Hematopoietic multipotent progenitor cell treated with erythropoietin and hydrocortisone succinate and interleukin-3 and kit ligand, for 15 days (in vitro differentiated cells): ENCODE measurements at places on chromosomes 2 and 18.

- no peak for DNase-seq
Measured at GRCh38 chr18:62186499-62186773, 420 bp downstream of the PIGN start.

- DNase-seq, result no peak
Measured at GRCh38 chr2:238528953-238529781, 102.4 kb downstream of the ASB1 start.

DNA sequence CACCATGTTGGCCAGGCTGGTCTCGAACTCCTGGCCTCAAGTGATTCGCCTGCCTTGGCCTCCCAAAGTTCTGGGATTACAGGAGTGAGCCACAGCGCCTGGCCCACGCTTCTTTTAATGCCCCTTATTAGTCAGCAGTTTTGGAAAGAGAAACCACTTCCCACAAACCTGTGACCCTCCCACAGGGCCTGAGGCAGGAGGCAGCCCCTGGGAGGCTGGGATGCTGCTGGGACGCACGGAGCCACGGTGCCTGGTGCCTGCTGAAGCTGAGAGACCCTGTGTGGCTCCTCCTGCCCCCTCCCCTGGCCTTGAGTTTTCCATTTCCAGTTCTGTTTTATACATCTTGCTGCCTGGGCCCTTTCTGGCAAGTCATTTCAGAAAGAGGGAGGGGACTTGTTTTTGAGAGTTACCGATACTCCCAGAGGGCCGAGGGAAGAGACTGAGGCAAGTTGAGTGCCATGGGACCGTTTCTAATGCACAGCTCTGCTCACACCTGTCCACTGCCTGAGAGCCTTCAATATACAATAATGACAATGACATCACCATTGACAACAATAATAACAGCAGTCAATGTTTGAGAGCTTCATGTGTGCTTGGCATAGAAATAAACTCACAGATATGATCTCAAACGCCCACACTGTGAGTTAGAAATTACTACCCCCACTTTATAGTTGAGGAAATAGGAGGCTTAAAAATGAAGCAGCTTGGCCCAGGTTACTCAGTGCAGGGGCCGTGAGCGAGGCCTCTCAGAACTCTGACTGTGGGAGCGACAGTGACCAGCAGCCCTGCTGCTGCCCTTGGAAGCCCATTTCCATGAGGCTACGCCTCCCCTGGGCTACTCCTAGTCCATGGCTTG, 78.1 kb upstream of the YWHAQ start:
- no peak for DNase-seq

DNA sequence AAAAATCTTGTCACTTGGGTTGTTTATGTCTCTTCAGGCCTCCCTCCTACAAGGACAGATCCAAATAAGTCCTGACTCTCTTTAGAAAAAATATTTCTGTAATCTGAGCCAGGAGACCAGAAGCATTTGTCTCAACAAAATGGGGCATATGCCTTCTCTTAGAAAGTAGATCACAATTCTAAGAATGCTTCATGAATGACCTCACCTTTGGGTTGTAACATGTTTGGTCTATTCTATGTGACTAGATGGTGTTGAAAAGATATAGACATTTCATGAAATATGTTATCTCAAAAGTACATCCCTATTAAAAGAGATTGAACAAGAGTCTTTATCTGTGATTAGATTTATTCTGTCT, 159.0 kb upstream of the SETBP1 start:
- DNase-seq, result no peak

DNA sequence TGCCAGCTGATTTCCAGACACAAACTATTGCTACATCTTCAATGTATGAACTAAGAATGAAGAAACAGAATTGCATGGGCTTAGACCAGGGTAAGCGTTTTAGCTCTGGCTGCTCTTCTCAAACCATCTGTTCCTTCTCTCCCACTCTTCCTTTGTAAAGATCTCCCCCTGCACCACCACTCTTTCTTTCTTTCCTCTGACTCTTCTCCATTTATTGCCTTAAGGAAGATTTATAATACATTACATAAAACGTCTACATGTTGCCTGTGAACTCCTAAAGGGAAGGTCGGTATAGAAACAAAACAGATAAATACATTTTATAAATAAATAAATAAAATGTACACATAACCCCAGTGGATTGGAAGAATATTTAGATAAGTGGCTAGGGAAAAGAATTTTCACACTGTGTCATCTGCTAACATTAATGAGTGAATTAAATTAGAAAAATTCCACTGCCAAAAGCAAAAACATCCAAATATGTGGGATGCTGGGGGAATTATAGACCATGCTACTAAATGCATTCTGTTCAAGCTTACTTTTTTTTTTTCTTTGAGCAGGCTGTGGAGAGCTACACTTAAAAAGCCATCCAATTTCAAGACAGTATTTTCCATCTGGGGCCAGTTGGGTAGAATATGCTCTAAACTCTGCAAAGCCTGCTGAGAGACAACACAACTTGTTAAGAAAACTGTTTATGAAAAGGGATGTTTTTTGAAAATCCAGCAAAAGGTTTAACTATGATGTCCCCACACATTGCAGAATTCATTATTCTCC, 41.5 kb downstream of the NCKAP5 start:
- DNase-seq, result no peak

- no peak for DNase-seq
Measured at GRCh38 chr2:47054868-47055267, 100.2 kb downstream of the STPG4 start.

GRCh38 chr2:107932488-107932887, 53.8 kb upstream of the SLC5A7 start:
- no peak for DNase-seq

DNA sequence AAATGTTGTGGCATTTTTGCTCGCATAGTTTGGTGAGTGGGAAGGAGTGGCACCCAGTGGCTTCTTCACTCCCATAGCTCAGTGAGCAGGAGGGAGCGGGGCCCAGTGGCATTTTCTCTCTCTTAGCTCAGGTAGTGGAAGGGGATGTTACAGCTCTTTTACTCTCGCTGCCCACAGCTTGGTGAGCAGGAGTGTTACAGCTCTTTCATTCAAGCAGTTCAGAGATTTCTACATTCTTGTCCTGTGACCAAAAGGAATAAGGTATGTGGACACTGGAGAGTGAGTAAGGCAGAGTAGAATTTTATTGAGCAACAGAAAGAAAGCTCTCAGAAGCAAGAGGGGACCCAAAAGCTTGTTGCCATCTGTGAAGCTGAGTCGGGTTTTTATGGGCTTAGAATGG, 192.4 kb downstream of the SPAG16 start:
- DNase-seq, result no peak

DNA sequence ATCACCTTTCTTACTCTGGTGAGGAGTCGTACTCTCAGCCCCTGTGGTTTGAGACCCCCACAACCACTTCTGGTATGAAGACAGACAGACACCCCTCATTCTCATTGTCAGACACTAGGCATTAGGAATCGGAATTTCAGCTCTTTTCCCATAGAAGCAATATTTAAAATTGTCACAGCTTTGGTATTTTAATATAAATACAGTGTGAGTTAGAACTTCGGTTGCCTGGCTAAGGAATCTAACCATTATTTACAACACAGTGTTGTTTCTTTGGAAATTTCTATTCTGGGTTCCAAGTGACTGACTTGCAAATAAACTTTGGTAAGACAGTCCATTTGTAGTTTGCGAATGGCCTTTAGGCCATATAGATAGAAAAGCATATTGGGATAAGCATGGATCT, 318.1 kb downstream of the PARD3B start:
- DNase-seq, result no peak

GRCh38 chr2:50831676-50832075, 200.3 kb downstream of the NRXN1 start:
- no peak for DNase-seq

- DNase-seq, result no peak
Measured at GRCh38 chr2:78940998-78941397, 84.5 kb upstream of the REG3G start.

DNA sequence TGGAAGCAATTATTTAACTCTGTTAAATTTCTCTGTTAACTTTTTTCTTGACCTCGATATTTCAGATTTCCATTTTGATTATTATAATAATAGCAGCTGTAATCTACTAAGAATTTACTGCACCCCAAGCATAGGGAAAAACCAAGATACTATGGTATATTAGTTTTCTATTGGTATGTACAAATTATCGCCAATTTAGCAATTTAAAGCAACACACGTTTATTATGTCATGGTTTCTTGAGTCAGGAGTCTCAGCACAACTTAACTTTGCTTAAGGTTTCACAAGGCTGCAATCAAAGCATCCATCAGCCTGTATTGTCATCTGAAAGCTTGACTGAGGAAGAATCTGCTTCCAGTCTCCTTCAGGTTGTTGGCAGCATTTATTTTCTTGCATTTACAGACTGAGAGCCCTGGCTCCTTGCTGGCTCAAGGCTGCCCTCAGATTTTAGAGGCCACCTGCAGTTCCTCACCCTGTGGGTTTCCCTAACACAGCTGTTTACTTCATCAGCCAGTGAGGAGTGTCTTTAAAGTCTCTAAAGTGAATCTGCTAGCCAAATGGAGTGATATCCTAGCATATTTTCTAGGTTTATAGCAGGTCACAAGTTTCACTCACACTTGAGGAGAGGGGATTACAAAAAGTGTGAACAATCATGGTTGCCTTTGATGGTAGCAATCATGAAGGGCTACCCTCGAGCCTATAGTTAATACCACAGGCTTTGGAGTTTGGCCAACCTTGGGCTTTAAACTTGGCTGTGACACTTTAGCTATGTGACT, 4.4 kb upstream of the VPS54 start:
- DNase-seq, result no peak

DNA sequence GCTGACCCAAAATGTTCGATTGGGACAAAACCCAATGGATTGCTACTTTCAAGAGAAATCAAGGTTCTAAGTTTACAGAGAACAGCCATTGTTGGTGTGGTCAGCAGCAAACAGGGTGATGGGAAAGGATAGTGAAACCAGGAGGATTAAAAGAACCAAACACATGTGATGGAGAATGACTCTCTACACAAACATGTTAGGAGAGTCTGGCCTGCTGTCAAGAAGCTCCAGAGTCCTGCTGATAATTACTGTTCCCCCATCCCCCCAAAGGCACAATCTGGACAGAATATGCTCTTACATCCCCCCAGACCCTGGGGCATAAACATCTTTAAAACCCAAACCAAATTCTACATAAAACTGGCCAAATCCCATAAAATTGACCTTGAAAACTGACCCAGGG, 32.0 kb upstream of the ACYP2 start:
- DNase-seq, result no peak

- DNase-seq, result no peak
Measured at GRCh38 chr2:122366969-122367645, 611.7 kb downstream of the TSN start.

GRCh38 chr2:132670496-132671150, 618 bp upstream of the LYPD1 start:
- no peak for DNase-seq

DNA sequence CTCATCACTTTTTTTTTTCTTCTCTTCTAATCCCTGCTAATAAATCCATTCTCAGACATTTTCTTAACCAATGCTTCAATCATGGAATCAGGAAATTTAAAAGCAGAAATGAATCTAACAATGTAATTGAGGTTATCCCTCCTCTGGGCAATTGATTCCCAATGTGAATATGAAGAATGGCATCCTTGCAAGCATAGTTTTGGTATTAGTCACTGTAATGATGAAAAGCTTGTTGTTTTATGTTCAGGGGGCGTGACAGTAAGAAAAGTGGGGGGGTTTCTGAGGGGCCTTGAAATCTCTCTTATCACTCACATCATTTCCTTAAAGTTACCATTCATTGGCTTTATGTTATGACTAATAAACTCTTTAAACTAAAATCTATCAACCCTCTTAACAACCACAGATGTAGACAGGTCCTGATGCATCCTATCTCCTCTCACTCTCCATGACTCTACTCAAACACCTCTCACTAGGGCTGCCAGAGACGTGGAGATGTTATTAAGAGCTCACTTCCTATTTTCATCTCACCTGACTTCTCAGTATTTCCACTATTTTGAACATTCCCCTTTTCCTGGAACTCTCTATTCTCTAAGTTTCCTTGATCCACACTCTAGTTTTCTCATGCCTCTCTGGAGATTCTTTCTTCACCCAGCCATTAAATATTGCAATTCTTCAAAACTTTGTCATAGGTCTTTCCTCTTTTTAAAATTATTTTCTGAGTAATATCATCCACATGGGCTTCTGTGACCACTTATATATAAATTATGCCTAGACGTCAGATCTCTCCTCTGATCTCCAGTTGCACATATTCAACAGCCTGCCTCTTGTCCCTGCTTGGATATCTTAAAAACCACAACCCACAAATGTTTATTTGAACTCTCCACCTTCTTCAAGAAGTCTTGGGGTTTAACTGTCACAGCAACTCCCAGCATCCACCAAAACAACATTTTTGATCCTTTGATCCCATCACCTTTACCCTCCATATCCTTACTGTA, 332.9 kb downstream of the CDH2 start:
- DNase-seq, result no peak

- no peak for DNase-seq
Measured at GRCh38 chr18:79239631-79240030, 156.1 kb upstream of the NFATC1 start.

DNA sequence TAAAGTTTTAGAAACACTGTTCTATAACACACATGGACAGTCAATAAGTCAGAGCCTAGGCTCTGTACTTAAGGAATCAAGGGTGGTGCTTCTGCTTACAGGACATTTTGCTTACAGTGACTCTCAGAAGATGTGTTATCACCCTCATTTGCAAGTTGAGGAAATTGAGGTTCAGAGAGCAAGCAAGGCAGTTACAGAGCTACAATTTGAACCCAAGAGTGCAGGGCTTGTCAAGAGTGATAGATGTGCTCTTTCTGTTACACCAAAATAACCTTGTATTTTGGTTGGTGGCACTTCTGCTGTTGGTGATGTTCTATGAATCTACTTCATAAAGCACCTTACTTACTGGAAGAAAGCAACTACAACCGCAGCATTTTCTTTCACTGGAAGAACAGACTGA, 170.2 kb downstream of the THADA start:
- peak; percentile 39 for DNase-seq

DNA sequence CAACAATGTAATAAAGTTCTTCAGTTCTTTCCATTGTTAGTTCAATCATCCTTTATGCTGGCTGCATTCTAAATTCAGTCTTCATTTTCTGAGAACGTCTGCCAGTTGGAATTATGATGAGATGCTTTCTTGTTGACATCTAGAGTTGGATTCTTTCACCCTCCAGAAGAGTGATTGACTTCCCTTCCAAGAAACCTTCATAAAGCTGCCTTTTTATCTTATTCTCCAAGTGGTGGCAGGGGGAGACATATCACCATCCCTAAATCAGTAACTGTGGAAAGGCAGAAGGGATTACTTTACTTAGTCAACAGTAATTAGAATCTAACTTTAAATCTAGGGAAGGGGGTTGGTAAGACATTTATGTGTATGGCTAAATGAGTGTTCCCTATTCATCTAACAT, 86.8 kb upstream of the GULP1 start:
- no peak for DNase-seq

- DNase-seq, result no peak
Measured at GRCh38 chr18:6811816-6812215, 82.3 kb downstream of the ARHGAP28 start.

DNA sequence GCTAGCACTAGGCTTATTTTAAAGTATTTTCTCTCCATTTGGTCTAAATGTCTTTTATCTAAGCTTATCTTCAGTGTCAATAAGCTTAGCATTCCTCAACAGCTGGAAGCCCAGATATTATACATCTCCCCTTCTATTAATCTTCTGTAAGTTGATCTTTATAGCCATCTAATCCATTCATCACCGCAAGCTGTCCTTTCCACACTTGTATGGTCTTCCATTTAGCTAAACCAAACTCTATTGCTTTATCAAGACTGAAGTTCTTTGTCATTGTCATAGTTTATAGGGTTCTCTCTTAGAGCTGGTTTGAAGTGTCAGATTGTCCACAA, 101.3 kb upstream of the GPR45 start:
- DNase-seq, result no peak

- DNase-seq, result no peak
Measured at GRCh38 chr2:43040084-43040854, 186.1 kb downstream of the ZFP36L2 start.

- DNase-seq, result no peak
Measured at GRCh38 chr18:59916746-59917145, 16.9 kb downstream of the PMAIP1 start.
